Thoracic aorta (tissue), 2 donors: ENCODE measurements at places on chromosomes 2 and 18. TPM values are rescaled to one million over a fixed set of nuclear protein-coding genes. Genes with fewer than 3 reads are reported as not detected.
A peak's percentile ranks its signal among the peaks of the same experiment; 100 is the strongest.

FAM124B gene
- 1.1 TPM for total RNA-seq

NRP2 gene
- 73.5 TPM for total RNA-seq

ZNF396 gene
- total RNA-seq = 0.95 TPM

SLC25A12 gene
- total RNA-seq = 27.2 TPM

SLC66A2 gene
- total RNA-seq = 51.2 TPM

RNMT gene
- total RNA-seq = 19.0 TPM

CACNB4 gene
- 13.8 TPM for total RNA-seq

DNA sequence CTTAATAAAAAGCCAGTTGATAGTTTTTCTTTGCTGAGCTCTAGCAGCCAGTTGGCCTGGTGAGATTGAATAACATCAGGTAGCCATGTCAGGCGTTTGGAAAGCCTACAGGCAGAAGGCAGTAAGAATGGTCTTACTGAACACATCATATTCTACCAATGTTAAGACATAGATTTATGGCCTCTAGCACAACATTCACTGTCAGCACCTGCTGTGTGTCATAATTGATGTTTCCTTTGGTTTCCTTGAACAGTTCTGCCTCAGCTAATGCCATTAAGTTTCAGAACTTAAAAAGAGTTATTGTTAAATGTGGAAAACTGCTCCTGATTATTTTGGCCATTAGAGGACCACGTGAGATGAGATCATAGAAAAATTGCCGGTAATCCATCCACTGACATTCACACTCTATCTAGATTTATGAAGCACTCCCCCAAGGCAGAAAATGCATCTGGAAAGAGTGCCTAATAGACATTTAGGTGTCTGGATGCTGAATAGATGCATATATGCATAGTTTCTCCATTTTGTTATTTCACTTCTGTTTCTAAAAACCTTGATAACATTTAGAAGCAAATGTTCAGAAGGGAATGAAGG is 434.7 kb downstream of the PTPRM start:
- DNase-seq = no peak

DNA sequence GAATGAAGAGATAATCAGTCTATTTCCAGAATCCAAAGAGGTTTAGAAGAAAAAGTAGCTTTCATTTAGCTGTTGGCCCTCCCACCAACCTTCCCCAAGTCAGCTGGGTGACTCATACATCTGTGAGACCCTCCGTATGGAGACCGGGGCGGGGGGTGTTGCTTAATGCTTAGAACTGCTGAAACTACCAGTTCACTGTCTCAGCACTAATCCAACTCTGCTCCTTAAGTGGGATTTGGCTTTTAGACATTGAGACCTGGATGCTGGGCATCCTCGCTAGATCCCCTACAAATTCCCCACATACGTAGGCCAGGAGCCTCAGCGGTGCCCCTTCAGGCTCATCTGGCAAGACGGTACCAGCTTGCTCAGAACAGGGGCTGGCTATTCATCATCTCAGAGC is at the start of gene SAG:
Gene SAG, plus strand, starts transcription at position 252 of the 400 bp plus-strand sequence. CDS start 1,374 bp downstream, outside the sequence.
- no peak for DNase-seq

DNA sequence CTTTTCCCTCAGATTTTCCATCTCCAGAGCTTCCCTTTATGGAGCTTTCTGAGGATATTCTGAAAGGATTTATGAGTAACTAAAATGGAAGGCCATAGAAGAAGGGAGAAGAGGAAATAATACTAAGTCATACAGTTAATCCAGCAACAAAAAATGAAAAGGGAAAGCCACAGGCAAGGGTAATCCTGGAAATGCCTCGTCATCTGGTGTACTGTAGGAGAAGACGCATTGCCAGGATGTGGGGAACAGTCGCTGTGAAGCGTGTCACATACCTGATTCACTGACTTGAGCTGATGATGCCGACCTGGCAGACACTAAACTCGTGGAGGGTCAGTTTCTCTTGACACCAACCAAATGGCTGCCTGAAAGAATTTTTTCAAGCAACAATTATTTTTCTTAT is 34.7 kb upstream of the ALPP start:
- DNase-seq = no peak

DNA sequence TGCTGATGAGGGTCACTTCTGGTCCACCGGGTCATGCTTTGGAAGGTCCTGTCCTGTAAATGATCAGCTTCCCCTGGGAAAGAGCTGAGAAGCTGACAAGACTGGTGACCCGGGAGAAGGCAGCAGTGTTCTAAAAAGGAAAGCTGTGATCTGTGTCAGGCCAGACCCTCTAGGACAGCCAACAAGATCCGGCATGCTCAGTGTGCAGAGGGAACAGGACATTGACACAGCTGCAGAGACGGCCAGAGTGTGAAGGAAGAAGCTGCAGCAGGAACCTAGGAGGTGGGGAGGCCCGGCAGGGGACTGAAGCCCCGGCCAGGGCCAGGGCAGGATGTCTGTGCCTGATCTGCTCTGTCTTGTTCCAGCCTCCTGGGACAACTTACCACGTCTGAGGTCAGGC is 372.7 kb upstream of the ID2 start:
- DNase-seq = no peak

DNA sequence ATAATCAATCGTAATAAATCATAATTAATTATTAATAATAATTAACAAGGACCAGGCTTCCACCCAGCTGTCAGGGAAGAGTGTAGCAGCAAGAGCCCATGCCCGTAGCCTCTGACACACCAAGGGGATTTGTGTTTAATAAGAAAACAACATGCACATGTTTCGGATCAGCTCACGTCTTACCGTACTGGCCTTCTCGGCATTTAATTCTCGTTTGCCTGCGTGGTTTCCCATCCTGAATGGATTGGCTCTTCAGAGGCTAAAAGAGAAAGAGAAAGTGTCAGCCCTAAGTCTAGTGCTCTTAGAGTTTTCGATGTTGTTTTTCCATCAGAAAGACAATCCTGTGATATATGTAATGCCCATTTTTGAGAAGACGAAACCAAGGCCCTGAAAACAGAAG is 27.6 kb downstream of the MBP start:
- no peak for DNase-seq

GRCh38 chr2:58541511-58541910 is 300.4 kb upstream of the FANCL start:
- DNase-seq = no peak

DNA sequence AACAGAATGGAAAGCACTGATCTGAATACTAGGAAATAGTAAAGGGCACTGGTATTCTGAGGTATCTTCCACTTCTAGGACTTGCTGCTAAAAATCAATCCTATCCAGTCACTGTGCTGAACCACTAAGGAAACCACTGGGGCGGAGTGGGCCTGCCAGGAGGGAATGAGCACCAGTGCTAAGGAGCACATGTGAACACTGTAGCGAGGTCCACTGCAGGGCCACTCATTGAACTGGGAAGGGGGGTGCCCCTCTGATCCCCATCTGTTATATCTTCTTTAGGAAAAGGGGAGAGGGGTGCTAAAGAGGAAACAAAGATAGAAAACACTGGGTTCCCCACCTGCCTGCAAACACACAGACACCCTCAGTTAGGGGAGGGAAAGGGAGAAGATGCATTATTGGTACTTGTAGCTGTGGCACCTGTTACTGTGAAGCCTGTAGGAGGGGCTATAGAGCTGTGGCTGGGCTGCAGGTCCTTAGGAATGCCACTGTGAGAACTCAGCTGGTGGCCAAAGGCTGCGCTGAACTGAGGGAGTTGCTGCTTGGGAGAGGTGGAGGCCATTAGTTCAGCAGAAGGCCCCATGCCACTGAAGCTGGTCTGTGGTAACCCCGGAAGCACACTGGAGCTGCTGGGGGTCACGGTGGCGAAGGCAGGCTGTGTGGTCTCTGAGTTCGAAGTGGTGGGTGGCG is 81.8 kb downstream of the INO80D start:
- DNase-seq = no peak

GRCh38 chr2:80469428-80469827 is 164.9 kb upstream of the LRRTM1 start:
- DNase-seq = no peak

DNA sequence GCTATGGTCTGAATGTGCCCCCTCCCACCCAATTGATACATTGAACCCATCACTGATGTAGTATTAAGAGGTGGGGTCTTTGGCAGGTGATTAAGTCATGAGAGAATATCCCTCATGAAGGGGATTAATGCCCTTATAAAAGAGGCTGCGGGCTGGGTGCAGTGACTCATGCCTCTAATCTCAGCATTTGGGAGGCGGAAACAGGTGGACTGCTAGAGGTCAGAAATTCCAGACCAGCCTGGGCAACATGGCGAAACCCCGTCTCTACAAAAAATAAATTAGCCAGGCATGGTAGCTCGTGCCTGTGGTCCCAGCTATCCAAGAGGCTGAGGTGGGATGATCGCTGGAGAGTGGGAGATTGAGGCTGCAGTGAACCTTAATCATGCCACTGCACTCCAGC is 14.3 kb downstream of the POLR2D start:
- no peak for DNase-seq

DNA sequence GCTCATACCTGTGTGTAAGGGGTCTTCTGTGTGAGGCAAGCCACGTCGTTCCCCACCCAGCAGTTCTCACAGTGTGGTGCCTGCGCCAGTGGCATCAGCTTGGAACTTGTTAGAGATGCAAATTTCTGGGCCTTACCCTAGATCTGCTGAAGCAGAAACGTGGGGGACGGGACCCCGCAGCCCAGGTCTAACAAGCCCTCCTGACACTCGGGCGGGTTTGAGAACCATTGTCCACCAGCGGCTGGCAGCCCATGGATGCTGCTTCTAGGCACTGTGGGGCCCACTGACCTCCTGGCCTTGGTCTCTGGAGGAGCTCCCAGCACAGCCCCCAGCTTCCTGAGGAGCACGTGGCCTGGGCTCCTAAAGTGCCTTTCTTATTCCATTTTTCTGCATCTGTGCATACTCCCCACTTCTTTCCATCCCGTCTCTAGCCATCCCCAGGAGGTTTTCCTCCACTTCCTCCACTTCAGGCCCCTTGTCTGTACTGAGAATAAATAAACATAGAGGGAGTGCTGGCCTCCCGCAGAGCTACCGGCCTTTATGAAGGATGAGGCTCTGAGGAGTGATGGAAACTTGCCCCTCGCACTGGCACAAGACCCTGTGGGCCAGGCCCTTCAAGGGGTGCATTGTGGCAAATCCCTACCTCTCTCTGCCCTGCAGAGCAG is 94.3 kb downstream of the GALR1 start:
- no peak for DNase-seq

DNA sequence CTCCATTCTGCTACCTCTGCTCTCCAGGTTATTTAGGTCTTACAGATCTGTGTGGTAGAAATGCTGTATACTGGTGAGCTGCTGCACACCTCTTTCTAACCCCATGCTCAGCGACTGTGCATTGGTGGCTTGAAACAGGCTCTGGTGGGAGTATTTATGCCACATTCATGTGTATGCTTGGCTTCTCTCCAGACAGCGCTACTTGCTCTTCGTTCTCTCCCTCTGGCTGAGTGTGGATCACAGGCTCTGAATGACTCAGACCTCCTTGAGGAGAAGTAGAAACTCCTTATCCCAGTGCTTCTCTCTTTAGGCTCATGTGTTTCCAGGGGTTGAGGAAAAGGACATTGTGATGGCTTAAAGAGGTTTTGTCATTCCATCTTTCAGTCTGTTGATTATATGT is 54.9 kb downstream of the FHOD3 start:
- DNase-seq = peak; percentile 33

DNA sequence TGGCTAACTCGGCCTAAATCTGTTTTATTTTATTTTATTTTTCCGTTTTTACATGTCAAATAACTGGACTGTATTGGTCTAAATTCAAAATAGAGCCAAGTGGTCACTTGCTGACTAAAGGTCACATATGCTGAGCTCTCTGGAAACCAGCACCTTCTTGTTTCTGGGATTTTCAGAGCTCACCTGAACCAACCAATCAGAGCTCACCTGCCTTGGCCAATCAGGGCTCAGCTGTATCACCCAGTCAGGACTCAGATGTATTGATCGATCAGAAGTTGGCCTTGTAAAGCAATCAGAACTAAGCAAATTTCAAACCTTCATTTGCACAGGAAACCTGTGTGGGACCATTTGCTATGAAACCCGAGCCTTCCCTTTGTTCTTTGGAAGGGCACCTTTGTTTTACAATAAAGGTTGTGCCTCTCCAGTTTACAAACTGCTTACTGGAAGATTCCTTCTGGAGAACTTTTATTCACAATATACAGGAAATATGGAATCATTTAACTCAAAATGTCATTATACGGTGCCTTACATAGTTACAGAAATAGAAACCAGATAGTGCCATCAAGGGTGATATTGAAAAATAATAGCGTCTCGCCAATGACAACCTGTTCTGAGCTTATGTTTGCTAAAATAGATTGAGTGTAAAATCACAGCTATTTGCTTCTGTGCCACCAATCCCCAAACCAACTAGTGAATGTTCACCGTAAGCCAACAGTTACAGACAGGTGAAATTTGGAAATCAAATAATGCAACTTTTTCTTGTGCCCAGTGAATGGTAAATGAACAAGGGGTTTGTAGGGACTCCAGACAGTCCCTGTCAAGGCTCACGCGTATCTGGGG is 17.3 kb upstream of the PSD4 start:
- DNase-seq = no peak

DNA sequence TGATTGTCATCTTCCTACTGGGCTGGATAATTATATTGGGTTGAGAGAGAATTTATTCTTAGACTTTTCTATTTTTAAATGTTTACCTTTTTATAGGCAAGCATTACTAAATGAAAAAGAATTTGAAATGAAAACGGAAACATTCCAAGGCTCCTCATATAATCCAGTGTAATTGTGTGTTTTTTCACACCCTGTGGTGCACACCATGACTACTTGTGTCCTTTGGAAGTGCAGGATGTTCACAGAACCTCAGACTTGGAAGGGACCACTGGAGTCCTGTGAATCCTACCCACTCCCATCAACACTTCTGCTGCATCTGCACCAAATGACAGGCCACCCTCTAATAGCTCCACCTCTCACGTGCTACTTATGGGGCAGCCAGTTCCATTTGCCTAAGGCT is 48.0 kb downstream of the NAT8 start:
- no peak for DNase-seq

DNA sequence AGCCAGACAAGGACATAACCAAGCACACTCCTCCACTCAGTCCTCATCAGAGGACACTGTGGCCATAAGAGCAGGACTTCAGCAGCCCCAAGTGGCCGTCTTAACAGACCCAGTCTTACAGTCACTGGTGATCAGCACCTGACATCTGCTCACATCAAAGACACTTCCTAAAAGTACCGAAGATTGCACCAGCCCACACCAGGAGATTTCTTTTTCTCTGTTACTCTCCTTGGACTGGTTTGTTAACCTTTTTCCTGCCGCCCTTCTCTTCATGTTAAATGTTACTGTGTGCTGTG is 44.1 kb downstream of the MRPS5 start:
- no peak for DNase-seq

DNA sequence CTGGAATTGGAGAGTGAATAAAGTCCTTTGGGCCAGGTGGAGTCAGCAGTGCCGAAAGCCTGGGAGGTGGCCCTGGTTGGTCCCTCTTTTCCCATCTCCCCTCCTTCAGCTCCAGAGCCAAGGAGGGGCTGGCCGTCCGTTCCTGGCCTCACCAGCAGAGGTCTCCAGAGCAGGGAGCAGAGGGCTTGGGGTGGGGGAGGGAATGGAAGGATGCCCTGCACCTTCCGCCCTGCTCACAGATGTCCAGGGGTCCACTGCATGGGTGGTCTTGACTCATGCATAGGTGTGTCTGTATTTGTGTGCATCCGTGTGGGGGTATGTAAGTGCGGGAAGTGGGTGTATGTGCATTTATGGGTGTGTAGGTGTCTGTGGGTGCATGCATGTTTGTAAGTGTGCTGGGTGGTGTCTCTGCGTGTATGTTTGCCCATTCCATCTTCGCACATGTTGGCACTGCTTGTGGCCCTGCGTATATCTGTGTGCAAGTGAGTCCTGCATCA is 201.8 kb downstream of the ZFP36L2 start:
- DNase-seq = peak; percentile 33

- DNase-seq = no peak
Observed at GRCh38 chr2:45406621-45407020, 204.4 kb downstream of the SRBD1 start.

- DNase-seq = no peak
Observed at GRCh38 chr18:23536204-23536603, 32.9 kb downstream of the RMC1 start.
